OCI-LY7 (cell line): ENCODE measurements at places on chromosomes 7 and 10.

GRCh38 chr10:83233691-83234090, 905.6 kb upstream of the GHITM start:
- DNase-seq = no peak

GRCh38 chr7:2403718-2404648, 572 bp downstream of the CHST12 start:
- DNase-seq = peak; percentile 58

GRCh38 chr10:132249824-132250375, 57.9 kb downstream of the STK32C start:
- DNase-seq = no peak

DNA sequence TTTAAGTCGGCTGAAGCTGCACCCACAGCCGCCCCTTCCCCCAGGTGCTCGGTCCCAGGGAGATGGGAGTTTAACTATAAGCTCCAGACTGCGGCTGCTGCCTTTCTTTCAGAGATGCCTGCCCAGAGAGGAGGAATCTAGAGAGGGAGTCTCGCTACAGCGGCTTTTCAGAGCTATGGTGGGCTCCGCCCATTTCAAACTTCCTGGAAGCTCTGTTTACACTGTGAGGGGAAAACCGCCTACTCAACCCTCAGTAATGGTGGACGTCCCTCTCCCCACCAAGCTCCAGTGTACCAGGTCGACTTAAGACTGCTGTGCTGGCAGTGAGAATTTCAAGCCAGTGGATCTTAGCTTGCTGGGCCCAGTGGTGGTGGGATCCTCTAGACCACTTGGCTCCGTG, 135.4 kb downstream of the CXCL12 start:
- no peak for DNase-seq

- no peak for DNase-seq
These were observed 96.0 kb upstream of the JCAD start for GRCh38 chr10:30155401-30155800.

DNA sequence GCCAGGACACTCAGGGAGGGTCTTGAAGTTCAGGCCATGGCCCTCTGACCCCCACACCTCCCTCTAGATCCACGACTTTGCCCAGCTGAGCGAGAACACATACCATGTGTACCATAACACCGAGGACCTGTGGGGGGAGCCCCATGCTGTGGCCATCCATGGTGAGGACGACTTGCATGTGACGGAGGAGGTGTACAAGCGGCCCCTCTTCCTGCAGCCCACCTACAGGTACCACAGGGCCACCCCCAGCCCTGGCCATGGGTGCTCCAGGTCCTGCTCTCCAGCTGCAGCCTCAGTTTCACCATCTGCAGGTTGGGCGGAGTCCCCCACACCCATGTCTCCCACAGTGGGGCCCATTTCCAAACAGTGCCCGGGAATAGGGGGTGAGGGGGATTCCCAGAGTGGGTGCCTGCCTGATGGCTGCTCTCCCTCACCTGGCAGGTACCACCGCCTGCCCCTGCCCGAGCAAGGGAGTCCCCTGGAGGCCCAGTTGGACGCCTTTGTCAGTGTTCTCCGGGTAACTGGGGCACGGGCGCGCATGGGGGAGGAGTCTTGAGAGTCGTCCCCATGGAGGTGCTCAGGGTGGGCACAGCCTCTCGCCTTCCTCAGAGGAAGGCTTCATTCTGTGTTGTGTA, 54.1 kb downstream of the PALD1 start:
- DNase-seq = no peak

GRCh38 chr10:52805414-52806285, 33.1 kb upstream of the MBL2 start:
- DNase-seq = no peak

DNA sequence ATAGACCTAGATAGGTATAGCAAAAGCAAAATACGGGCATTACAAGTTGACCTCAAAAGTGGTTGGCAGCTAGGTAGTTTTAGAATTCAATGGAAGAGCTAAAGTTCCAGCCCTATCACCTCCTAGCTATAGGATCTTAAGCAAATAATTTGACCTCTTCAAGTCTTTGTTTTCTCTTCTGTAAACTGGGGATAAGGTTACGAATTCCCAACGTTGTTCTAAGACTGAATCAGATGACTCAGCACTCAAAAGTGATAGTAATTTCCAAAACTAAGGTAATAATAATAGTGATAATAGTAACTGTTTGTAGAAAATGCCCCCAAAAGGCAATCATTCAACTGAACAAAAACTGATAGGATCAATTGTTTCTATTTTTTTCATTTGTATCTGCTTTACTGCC, 445.2 kb downstream of the KCNMA1 start:
- DNase-seq = no peak

GRCh38 chr7:146129296-146129695, 12.7 kb downstream of the CNTNAP2 start:
- DNase-seq = no peak

DNA sequence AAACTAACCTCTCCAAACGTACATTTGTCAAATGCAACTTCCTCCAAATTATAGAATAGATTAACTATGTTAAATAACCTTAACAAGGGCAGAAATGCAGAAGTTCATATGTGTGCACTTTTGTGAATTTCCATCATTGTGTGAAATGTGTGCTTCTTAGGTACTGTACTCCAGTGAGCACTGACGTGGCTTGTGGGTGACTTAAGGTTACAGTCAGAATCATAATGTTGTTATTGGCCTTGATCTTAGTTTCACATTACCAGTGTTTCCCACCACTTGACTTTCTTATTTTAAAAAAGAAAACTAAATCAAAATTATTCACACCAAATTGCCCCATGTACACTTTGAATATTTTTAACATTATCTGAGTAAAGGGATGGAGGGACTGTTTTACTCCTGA, 155.1 kb upstream of the FZD8 start:
- DNase-seq = no peak

- no peak for DNase-seq
These were observed 30.9 kb downstream of the DNAJB12 start for GRCh38 chr10:72323771-72324191.

- DNase-seq = no peak
These were observed 16.8 kb upstream of the GPR15LG start for GRCh38 chr10:84156768-84157167.

DNA sequence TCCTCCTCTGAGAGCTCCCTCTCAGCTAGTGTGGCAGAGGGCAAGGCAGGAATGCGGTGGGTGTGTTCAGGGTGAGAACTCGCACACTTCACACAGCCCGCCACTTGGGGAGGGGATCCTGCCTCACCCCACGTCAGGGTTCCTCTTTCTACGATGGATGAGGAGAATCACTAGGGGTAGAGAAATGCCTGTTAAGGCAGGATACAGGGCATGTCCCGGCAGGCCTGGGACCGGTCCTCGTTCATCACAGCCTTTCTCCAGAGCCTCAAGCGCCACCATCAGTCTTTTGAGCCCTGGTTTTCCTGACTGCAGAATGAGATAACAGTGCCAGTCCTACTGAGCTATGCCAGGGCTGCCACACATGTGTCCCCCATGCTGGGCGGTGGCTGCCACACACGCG, 546.7 kb upstream of the ADARB2 start:
- DNase-seq = no peak

- no peak for DNase-seq
These were observed 91.9 kb upstream of the MGMT start for GRCh38 chr10:129375171-129375570.

- no peak for DNase-seq
These were observed 197.6 kb downstream of the WDR37 start for GRCh38 chr10:1253523-1254353.

DNA sequence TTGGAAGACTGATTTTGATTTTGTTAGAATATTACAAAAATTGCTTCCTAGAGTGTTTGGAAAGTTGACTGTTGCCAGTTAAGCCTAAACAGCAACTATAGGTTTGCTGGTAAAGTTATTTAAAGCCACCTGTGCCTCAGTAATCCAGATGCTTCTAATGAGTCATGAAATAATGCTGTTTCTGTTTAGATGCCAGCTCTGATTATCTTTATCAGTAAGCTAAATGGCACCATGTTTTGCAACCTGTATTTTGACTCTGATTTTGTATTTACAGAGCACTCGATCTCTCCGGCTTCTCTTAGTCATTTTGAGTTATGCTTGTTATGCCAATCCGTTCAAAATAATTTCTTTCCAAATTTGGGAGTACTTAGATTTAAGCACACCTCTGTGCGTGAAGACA, 366.1 kb downstream of the EXOC4 start:
- DNase-seq = no peak

GRCh38 chr7:3188946-3189345, 112.1 kb upstream of the SDK1 start:
- DNase-seq = no peak

GRCh38 chr10:8216893-8217292, 162.4 kb downstream of the GATA3 start:
- no peak for DNase-seq

DNA sequence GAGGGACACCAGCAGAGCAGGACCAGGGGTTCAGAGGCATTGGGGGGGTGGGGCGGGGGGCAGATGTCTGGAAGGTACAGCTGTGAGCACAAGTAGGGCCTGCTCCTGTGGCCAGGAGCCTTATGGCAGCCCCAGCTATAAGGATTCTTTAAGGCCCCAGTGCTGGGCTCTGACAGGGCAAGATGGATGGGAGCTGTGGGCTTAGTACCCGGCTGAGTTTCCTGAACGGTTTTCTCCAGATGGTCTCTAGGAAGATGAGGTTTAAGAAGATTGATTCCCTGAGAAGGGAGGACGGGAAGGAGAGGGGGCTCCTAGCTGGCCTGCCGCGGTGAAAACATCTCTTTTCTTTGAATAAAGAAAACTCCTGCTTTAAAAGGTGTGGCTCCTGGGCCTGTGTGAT, 30.1 kb upstream of the COMTD1 start:
- no peak for DNase-seq

GRCh38 chr10:69902835-69903535, 101.3 kb downstream of the COL13A1 start:
- DNase-seq = no peak

GRCh38 chr10:94602729-94603515, 57.3 kb downstream of the HELLS start:
- DNase-seq = no peak

- no peak for DNase-seq
These were observed 156.8 kb upstream of the MAGI2 start for GRCh38 chr7:79610313-79610712.

- peak; percentile 15 for DNase-seq
These were observed 128.4 kb upstream of the BTBD16 start for GRCh38 chr10:122142641-122143237.

DNA sequence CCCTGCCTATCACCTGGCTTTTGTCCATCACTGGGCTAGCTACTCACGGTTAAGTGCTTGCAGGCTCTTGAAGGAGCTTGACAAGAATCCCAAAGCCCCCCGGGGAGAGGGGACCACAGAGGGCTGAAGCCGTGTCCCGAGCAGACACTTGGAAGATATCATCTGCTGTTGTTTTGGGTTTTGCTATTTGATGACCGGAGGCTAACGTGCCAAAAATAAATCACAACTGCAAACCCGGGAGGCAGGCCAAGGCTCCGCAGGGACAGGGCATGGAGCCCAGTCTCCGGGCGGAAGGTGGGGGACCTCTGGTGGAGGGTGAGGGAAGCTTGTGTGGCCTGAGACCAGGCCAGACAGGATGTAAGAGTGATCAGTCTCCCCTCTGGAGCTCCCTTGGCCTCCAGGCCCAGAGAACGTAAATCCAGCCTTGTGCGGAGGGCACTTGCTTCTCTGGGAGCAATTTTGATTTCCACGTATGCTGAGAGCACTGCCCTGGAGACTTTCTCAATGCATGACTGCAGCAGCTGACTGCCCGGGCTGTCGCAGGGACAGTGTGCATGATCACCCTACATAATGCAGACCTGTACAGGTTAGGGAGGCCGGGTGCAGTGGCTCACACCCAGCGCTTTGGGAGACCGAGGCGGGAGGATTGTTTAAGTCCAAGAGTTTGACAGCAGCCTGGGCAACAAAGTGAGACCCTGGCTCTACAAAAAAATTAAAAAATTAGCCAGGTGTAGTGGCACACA, at the start of gene PHKG1:
Gene PHKG1 (minus strand): TSS at position 164 of the 743 bp plus-strand sequence. CDS start 4,011 bp downstream, outside the sequence.
- no peak for DNase-seq

- no peak for DNase-seq
These were observed 5.3 kb downstream of the PTF1A start for GRCh38 chr10:23197416-23197861.
